Fibroblast of the conjunctiva (primary cell): ENCODE measurements at places on chromosomes 5 and 9.

DNA sequence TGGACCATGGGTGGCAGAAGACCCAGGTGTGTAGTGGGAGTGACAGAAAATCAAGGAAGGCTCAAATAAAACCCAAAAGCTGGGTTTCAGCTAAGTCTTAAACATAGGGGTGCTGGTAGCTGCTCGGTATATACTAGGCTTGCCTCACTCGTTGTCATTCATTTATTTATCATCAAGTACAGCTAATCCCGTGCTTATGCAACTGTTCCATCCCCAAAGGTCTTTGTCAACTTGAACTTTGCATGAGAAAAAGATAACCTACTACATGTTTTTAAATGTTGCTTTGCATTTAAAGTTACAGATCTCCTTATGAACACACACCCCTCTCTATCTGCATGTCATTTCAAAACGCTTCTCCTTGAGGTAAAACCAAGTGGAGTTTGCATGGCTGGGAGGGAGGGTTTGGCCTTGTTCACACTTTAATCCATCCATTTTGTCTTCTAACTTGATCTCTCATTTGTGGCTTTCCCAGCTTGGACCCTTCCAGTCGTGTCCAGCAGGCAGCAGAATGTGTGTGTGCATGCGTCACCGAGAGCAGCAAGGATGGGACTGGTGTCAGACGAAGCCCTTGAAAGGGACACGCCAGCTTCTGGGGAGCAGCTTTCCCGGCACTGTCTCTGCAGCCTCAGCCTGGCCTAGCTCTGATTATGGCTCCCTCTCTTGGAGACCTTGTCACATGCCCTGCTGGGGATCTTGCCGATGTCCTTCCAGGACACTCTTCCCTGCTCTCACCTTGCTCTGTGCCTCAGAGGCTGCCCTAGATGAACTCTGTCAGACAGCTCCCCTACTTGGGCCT lies 133.5 kb downstream of the GADD45G start:
- DNase-seq: no peak

- no peak for DNase-seq
Observed at GRCh38 chr9:136239983-136240330, 5.7 kb downstream of the QSOX2 start.

DNA sequence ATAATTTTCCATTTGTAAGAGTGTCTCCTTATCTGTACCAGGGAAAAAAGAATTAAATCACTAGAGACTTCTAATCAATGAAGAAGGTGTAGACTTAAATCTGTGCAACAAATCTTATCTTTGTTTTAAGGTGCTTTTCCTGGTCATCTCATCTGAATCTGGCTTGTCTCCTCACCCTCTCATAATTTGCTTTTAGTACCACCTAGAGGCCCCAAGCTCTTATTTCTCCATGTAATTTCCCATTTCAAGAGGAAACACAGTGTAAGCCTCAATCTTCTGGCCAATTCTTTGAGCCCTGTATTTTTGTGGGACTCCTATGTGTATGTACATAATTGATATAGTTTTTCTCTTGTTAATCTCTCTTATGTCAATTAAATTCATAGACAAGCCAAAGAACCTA lies 1975.3 kb upstream of the CDH6 start:
- DNase-seq: no peak

GRCh38 chr5:136082390-136083193 lies 50.1 kb upstream of the SMAD5 start:
- peak; percentile 68 for DNase-seq

- peak; percentile 64 for DNase-seq
Observed at GRCh38 chr5:39547553-39548154, 122.9 kb upstream of the DAB2 start.
